ENCODE measurements at places on chromosomes 13 and 19.

DNA sequence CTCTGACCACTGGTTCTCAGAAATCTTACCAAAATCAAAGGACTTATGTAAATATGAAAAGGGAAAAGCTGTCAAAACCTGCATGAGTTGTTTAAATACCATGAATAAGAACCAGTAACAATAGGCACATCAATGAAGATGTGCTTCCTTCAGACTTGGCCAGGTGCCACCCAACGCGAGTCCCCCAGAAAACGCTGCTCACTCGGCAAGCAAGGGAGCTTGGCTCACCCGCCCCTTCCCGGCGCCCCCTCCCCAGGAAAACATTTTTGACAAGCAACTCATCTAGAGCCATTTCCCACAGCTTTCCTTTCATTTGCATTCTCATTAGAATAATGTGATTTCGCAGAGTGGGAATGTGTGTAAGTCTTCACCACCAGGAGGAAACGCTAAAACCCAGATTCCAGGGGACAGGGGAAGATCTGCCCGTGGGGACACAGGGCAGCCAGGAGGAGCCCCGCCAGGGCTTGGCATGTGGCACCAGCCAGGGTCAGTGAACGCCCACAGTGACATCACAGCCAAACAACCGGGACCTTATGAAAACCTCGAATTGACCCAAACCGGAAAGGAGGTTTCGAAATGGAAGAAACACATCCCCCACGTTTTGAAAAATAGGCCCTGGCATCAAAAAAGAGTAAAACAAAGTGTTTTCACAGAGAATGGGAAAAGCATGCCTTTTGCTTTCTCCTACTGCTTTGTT, 366.2 kb upstream of the TSHZ3 start:
- no peak for DNase-seq

DNA sequence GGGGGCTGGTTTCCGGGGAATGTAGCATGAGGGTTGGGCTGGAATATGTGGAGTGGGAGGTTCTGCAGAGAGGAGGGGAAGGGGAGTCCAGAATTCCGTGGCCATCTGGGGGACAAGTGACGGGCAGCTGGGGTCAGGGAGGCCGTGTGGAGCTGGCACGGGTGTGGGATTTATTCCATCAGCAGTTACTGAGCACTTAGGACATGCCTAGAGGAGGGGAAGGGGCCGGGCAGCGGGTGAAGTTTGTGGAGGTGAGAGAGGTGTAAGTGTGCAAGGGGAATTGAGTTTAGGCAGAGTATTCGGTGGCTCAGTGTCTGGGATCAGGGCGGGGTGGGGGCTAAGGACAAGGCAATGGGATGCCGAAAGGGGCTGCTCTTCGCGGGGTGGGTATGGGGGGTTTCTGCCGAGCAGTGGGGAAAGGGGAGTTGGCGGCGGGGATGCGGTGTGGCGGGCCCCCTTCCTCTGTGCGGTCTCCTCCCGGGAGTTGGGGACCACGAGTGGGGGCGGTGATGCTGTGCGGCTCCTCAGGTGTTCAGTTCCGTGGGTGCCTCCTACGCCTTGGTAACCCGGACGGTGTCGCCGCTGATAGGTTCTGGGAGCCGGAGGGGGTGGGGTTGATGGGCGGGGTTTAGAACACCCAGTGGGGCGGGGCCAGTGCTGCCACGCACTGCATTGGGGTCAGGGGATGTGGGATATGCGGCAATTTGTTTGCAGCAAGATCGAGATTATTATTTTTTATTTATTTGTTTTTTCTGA, 5.4 kb downstream of the CCDC61 start:
- DNase-seq, result peak; percentile 30

GRCh38 chr19:52237771-52238400, 31.5 kb upstream of the ZNF766 start:
- DNase-seq, result peak; percentile 64

GRCh38 chr19:54949412-54949811, 2.1 kb upstream of the NLRP7 start:
- no peak for DNase-seq

GRCh38 chr19:10021863-10022262, 8.6 kb downstream of the RDH8 start:
- DNase-seq, result no peak

DNA sequence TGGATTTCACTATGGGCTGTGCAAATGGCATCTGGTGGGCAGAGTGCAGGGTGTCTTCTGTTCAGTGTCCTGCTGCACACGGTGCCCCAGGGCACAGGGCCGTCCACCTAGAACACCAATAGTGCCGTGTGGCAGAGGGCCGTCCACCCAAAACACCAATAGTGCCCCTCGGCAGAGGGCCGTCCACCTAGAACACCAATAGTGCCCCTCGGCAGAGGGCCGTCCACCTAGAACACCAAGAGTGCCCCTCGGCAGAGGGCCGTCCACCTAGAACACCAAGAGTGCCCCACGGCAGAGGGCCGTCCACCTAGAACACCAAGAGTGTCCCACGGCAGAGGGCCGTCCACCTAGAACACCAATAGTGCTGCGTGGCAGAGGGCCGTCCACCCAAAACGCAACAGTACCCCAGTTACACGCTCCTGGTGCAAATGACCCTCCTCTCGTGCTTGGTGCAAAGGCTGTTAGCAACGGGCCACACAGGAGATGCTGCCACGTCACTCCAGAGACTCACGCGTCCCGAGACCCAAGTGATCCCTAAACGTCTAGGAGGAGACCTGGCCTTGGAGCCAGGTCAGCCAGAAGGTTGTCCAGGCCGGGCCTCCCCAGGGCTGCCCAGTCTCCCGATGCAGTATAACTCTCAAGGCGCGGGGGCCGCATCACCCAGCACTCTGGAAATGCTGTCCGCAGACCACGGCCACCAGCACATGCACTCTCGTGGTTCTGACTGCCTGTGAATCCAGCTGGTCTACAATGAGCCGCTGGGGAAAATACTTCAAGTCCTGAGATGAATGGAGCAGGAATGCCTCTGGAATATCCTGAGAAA, 51.5 kb downstream of the RASA3 start:
- no peak for DNase-seq

DNA sequence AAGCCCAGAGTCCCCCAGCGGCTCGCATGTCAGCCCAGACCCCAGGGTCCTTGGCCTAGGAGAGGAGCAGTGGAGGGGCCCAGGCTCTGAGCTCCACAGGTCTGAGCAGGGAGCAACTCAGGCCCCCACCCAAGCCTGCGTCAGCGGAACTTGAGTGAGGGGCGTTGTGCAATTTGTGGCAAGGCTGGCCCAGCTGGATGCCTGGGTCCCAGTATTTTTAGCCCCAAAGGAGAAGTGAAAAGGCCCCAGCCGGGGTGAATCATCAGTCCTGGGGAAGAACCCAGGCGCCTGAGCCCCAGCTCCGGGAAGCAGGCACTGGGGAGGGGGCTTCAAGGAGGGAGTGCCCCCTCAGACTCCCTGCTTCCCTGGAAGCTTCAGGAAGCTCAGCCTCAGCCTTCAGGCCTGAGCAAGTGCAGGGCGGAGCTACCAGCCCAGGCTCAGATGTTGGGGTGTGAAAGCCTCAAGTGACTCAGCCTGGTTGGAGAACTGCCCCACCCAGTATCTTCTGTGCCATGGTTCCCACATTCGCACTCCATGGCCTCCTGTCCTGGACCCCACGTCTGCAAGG, 7.2 kb downstream of the MED29 start:
- DNase-seq, result peak; percentile 76

DNA sequence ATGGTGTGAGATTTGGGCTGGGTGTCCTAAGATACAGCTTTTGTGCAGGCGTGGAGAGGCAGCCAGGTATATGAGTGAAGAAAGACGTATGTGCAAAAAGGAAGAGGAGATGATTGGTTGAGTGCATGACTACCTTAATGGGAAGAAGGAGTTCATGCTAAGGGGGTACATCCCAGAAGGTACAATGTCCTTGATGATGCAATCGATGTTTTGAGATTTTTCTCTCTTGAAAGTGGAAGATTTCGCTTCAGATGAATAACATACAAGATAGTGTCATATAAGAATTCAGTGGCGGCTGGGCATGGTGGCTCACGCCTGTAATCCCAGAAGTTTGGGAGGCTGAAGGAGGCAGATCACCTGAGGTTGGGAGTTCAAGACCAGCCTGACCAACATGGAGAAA, 357.1 kb downstream of the KLF12 start:
- DNase-seq, result no peak

- no peak for DNase-seq
These were observed 65.5 kb downstream of the STK24 start for GRCh38 chr13:98511435-98511834.

GRCh38 chr13:36154567-36155291, 23.5 kb upstream of the DCLK1 start:
- peak; percentile 11 for DNase-seq

- no peak for DNase-seq
These were observed at the start of gene AMH for GRCh38 chr19:2249010-2249866. TSS of gene AMH (plus strand) at chr19:2249323. CDS start at chr19:2249333, 10 bp downstream.

GRCh38 chr13:24407844-24408243, 98.5 kb downstream of the C1QTNF9 start:
- DNase-seq, result no peak

- DNase-seq, result no peak
These were observed 17.0 kb downstream of the ZFP82 start for GRCh38 chr19:36401475-36401874.

DNA sequence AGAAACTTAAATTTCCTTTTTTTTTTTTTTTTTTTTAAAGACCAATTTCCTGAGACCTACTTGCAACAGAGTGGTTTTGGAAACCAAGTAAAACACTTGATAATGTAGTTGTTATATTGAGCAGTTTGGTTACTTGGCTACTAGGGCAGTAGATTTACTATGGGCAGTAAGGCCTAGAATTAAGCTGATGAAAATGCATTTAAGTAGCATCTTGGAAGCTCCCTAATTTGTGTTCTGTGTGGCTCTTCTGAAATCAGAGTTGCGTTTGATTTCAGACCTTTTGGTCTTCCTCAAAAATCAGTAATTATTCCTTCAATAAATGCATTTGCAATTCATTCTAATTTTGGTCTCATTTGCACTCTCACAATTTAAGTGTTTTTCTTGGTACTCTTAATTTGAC, 810 bp downstream of the GPR180 start:
- DNase-seq, result no peak

DNA sequence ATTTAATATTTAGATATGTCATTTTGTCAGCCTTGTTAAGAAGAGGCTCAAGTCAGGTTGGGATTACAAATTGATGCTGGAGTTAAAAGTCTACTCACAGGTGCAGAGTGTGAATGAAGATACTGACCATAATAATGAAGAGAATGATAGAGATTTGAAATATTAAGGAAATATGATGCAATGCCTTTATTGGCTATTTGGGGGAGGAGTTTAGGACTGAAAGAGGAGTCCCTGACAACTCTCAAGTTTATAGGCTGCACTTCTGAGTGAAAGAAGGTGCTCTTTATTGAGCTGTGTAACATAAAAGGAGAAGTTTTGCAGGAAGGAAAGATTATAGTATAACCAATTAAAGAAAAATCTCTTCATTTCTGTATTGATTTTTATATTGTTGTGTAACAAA, 827.7 kb upstream of the PCDH9 start:
- no peak for DNase-seq

GRCh38 chr13:30173303-30173610, 134.1 kb downstream of the KATNAL1 start:
- no peak for DNase-seq

DNA sequence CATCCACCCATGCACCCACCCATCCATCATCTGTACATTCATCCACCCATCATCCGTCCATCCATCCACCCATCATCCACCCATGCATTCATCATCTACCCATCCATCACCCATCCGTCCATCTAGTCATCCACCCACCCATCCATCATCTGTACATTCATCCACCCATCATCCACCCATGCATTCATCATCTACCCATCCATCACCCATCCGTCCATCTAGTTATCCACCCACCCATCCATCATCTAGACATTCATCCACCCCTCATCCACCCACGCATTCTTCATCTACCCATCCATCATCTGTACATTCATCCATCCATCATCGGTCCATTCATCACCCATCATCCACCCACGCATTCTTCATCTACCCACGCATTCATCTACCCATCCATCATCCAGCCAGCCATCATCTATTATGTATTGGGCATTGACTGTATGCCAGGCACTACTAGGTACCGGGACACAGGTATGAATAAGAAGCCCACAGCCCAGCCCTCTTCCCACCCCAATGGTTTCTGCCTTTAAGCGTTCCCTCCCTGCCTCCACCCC, 16.7 kb upstream of the GALP start:
- DNase-seq, result no peak

GRCh38 chr19:53537521-53538377, at the start of gene ZNF331:
TSS of gene ZNF331 (plus strand) at chr19:53538145. CDS start at chr19:53569377, 31,232 bp downstream.
- DNase-seq, result peak; percentile 91

DNA sequence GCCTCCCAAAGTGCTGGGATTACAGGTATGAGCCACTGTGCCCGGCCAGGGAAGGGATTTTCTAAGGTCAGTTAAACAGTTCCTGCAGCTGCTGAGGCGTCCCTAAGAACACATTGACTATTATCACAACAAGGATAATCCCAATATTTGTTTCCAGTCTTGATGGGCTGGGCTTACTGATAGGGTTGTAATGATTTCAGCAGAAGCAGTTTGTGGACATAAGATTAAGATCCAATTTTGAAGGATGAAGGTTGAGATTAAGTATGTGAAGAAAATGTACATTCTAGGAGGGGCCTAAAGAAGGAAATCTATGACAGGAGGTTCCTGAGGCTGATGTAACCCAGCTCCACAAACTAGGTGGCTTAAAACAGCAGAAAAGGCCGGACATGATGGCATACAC, 10.7 kb upstream of the CCDC124 start:
- DNase-seq, result no peak

- no peak for DNase-seq
These were observed 1.3 kb downstream of the ZNF780A start for GRCh38 chr19:40089462-40089861.

- peak; percentile 44 for DNase-seq
These were observed 6.0 kb downstream of the PEX11G start for GRCh38 chr19:7482584-7483439.

- peak; percentile 41 for DNase-seq
These were observed 7.9 kb upstream of the PVR start for GRCh38 chr19:44635581-44636438.

DNA sequence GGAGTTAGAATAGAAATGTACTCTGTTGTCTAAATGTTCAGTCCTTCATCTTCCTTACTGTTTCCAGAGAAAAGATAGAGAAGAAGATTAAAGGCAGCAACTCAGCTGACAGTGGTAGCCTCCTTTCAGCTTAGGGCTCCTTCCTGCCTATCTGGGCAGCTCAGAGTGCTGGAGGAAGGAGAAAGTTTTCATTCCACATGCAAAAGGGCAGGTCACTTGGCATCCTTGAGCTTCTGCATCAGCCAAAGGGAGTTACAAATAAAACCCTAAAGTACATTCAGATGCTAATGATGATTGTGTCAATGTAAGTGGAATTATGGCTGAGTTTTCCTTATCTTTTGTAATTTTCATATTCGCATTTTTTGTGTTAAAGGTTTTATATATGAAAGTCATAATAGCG, 58.9 kb downstream of the ESD start:
- DNase-seq, result peak; percentile 20

GRCh38 chr19:50836543-50837195, 3.3 kb upstream of the KLK15 start:
- no peak for DNase-seq

GRCh38 chr13:80473695-80474094, 132.8 kb upstream of the SPRY2 start:
- no peak for DNase-seq

GRCh38 chr13:90201676-90202460, 1145.6 kb upstream of the MIR17HG start:
- peak; percentile 15 for DNase-seq

Measured in GM03348 (cell line).